ENCODE measurements at places on chromosomes 12 and 14.

DNA sequence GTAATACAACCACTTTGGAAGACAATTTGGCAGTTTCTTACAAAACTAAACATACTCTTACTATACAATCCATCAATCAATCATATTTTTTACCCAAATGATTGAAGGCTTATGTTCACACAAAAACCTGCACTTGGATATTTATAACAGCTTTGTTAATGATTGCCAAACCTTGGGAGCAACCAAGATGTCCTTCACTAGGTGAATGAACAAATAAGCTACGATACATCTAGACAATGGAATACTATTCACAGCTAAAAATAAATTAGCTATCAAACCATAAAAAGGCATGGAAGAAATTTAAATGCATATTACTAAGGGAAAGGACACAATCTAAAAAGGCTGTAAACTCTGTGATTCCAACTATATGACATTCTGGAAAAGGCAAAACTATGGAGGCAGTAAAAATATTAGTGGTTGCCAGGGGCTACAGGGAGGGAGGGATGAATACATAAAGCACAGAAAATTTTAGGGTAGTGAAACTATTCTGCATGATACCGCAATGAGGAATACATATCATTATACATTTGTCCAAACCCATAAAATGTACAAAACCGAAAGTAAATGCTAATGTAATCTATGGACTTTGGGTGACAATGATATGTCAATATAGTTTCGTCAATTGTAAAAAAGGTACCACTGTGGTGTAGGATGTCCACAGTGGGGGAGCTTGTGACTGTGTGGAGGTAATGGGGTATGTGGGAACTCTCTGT, 70.5 kb downstream of the GPR65 start:
- DNase-seq: no peak

GRCh38 chr14:32403688-32404087, 74.6 kb downstream of the AKAP6 start:
- DNase-seq: no peak

- DNase-seq: no peak
Measured at GRCh38 chr14:60505448-60505847, 3.5 kb upstream of the SIX6 start.

DNA sequence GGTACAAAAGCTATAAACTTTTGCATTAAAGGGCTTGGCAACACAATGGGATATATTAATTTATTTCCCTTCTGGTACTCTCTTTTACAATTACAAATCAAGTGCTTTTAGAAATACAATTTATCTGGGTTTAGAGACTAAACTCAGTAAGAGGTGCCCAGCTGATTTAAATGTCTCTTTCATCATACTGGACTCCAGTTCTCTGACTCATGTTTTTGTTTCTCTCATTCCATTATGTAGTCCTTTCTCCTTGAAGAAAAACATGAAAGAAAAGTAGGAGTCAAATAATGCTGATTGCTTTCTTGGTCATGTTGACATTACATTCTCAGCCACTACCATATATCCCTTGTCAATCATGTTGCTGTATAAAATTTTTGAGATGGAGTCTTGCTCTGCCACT, 36.3 kb upstream of the CFL2 start:
- DNase-seq: no peak

DNA sequence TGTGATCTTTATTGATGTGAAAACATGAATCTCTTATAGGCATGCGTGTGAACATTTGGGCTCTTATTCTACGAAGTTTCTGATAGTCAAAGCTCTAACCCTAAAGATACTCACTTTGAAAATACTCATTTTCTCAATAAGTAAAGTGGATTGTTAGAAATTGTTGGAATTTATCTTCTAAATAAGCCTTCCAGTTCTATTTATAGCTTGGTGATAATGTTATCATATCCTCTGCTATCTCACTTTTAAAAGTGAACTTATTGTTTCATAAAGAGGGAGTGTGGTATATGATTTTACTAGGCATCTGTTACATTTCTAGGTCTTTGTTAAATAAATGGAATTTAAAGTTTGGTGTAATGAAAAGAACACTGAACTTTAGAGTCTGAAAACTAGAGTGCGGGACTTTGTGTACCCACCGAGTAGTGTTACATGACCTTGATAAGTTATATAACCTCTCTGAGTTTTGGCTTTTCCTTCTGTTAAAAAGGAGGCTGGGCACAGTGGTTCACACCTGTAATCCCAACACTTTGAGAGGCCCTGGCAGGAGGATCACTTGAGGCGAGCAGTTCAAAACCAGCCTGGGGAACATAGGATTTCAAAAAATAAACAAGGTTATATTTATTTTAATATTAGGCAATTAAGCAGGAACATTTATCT, 13.6 kb downstream of the USP15 start:
- no peak for DNase-seq

DNA sequence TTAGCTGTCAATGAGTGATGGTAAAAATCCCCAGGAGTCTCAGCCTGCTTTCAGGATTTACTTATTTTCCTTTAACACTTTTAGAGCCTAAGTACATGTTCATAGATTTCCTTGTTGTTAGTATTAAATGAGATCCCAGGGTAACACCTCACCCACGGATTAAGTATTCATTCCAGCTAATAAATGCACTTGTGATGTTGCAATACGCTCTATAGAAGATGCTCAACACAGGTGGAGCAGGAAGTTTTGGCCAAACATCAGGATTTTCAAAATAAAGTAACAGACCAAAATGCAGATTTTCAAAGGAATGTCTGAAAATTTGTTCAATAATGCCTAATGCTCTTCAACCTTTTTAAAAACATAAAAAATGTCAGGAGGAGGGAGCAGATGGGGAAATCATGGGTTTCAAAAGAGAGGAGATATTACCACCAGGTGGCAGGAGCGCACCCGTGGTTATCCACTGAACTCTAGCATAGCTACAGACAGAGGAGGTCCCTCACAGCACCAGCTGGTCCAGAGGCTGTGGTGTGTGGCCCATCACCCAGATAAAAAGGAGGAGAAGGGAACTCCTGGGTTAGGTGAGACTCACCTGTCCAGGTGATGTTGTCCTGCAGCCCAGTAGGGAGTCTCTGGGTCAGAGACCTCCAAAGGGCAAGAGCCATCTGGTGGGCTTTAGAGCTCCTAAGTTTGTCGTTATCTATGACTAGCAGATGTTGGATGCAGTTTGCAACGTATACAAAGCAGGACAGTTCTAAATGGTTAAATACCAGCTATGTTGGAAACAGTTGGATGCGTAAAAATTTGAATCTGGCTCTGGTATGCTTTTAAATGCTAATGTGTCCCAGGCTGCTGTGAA, 1158.4 kb upstream of the TMEM132C start:
- DNase-seq: peak; percentile 20

GRCh38 chr12:50082644-50083043, 2.5 kb upstream of the SMARCD1 start:
- DNase-seq: no peak

DNA sequence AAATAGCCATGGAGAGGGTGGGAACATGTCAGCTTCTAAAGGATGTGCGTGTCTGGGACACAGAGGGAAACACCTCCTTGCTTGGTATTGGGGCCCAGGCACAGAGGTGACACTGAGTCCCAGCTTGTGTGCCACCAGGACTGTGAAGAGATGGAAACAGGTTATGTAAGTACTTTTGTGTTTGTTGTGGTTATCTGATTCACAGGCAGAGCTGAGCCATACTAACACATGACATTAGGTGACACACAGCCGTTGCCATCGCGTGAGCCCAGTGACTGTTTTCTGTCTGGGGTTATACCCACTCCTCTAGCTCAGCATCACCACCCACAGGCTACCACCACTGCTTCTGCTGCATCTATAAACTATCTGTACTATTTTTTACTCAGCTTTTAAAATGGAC, 12.1 kb upstream of the FLVCR2 start:
- DNase-seq: peak; percentile 57

- DNase-seq: no peak
Measured at GRCh38 chr12:4987076-4988046, 56.3 kb upstream of the KCNA5 start.

DNA sequence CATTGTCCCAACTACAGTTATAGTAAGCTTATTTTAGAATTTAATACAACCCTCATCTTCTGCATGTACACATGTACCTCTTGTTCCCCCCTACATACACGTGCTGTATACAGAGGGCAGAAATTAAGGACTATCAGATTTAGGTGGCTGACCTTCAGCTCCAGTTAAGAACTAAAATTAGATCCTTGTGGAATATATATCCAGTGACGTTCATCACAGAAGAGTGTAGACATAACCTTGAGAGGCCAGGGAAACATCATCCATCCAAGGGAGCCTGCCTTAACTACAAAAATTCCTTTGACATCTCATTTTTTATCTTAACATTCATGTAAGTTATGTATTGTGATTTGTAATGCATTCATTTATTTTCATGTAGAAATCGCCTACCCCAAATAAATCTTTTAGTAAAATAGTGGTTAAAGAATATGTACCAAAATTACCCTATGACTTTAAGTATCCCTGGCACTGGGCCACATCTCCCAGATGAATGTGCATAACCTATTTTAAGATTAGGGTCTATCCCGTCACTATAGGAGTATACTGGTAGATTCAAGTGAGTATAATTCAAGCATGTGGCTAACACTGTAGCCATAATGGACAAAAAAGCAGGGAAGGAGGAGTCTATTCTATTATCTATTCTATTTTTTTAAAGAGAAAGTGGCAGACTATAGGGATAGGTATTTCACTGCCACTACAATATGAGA, 27.5 kb downstream of the RIC8B start:
- DNase-seq: no peak

GRCh38 chr12:122959566-122960192, 6.6 kb downstream of the ABCB9 start:
- no peak for DNase-seq

GRCh38 chr14:90177539-90178189, 78.7 kb upstream of the PSMC1 start:
- no peak for DNase-seq

DNA sequence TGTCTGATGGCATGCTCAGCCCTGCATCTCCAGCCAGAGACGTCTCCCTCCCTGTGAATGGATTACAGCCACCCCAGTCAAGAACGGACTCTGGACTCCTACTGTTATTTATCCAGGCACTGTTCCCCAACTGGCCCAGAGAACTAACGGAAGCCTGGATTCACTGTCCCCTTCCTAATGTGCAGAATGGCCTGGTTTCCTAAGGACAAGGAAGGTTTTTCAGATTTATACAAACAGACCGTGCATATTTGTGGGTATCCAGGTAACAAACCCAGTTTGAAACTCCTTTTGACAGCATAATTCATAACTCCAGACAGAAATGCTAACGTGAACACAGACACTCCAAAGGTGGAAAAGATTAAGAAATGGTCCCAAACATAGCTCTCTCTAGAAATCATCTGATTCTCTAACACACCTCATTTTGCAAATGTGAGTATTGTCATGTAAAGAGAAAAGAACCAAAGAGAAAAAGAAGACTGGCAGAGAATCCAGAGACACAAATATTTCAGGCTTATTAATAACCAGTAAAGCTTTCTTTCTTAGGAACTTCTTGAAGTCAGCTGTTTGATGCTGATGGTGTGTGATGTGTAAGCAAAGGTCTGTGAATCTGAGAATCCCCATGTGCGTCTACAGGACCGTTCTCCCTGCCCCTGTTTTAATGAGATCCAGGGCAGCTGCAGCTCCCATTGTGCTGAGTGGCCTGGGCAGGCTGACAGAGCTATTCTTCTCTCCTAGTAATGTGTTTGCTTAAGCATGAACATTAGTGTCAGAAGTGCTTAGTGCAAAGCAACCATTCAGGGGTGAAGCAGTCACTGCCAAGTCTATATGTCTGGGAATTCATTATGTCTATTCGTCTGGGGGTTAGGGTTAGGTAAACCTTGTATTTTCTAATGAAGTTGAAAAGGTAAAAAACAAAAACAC, 86.8 kb upstream of the HIF1A start:
- DNase-seq: no peak

- peak; percentile 53 for DNase-seq
Measured at GRCh38 chr12:52867642-52868041, 18.8 kb upstream of the KRT78 start.

GRCh38 chr14:104353921-104354701, 215.7 kb downstream of the KIF26A start:
- no peak for DNase-seq

DNA sequence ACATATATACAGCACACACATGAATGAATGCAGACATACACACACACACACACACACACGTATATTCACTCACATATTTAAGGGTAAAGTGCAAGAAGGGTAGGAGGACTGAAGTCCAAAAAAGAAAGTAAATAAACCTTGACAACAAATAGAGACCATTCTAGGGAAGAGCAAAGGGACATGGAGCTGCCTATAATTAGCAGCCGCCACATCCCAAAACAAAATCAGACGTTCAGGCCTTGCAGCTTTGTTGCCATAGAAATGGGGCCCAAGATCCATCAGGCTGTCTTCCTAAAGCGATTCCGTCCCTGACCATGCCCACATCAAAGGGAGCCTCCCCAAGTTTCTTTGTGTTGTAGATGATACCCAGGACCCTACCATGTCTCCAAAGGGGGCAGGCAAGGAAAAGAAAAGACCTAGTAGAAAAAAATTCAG, 703.5 kb upstream of the TBX3 start:
- DNase-seq: no peak

DNA sequence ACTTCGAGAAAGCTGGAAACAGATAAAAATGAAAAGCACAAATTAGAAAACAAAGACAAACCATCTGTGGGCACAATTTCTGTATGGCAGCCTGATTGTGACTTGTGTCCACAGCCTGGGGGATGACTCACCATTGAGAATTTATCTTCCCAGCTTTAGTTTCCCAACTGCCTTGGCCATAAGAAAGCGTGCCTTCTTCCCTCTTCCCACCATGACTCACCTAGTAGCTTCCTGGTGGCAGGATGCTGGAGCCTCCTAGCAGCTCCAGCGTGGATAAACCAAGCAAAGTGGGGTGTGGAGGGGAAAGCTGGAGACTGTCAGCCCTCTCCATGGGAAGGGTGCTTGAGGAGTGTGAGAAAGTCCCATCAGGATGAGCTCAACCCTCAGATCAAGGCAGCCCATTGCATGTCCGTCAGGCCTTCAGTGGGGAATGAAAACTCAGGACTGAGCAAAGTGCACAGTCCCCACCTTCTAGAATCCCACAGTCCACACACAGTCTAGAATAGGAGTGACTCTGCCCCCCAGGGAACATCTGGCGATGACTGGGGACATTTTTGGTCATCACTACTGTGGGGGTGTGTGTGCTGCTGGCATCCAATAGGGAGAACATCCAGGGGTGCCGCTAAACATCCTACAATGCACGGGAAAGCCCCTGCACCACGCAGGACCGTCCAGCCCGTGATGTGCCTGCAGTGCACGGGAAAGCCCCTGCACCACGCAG, 22.4 kb upstream of the SERPINA6 start:
- peak; percentile 34 for DNase-seq

GRCh38 chr12:132030367-132031038, 80.8 kb downstream of the EP400 start:
- DNase-seq: no peak

- DNase-seq: no peak
Measured at GRCh38 chr12:104319028-104319427, 15.5 kb downstream of the EID3 start.

All from CD4-positive, alpha-beta T cell treated with Interleukin-1 beta for 1 hour (primary cell).